ENCODE measurements at places on chromosomes 7 and 10. TPM values are rescaled to one million over a fixed set of nuclear protein-coding genes. Genes with fewer than 3 reads are reported as not detected.

SYT15B gene
- not detected for total RNA-seq

ERVW-1 gene
- total RNA-seq, result not detected

CDNF gene
- total RNA-seq, result 2.2 TPM

GRCh38 chr7:10192074-10192473 lies 781.6 kb upstream of the PHF14 start:
- no peak for DNase-seq

DNA sequence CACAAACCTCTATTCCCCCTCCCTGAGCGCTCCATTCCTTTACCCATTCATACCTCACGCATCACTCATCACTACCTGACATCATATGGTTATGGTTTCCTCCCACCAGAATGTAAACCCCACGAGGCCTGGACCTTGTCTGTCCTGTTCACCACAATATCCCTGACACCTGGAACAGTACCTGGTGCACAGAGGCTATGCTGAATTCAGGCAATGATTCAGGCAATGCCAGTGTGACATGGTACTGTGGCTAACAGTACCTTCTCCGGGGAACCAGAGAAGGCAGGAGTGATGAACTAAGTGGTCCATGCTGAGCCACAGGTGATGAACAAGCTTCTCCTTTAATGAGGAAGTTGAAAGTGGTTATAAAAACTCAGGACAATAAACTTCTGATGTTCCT lies 202.5 kb upstream of the PLXNA4 start:
- no peak for DNase-seq

GNG11 gene
- 0.56 TPM for total RNA-seq

- DNase-seq, result no peak
Measured at GRCh38 chr7:87375662-87376435, 30.4 kb downstream of the CROT start.

DNA sequence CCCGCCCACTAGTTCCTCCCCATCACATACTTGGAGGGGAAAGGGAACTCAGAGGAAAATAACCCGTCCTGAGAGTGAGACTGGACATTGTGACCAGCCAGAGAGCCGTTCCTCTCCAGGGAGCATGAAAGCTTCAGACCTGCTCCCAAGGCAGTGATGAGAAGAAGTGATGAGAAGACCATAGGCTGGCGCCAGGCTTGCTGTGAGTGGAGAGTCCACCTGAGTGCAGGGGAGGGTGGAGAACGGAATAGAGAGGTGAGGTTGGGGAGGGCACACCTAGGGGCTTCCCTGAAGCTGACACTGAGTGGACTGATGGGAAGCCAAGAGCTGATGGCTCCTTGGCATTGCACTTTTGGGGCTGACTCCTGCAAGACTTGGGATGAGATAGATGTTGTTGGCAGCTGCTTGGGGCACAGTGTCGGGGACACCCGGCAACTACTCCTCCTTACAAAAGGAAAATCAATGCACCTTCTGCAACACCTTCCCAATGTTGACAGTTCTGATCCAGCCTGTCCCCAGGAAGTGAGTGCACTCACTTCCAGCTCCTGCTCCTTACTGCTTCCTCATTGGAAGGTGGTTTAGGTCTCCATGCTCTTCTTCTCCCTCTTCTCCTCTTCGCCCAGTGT lies 79.4 kb downstream of the EMX2 start:
- no peak for DNase-seq

PTPRN2 gene
- 49.0 TPM for total RNA-seq
